ENCODE measurements at places on chromosomes 11 and 22.

DNA sequence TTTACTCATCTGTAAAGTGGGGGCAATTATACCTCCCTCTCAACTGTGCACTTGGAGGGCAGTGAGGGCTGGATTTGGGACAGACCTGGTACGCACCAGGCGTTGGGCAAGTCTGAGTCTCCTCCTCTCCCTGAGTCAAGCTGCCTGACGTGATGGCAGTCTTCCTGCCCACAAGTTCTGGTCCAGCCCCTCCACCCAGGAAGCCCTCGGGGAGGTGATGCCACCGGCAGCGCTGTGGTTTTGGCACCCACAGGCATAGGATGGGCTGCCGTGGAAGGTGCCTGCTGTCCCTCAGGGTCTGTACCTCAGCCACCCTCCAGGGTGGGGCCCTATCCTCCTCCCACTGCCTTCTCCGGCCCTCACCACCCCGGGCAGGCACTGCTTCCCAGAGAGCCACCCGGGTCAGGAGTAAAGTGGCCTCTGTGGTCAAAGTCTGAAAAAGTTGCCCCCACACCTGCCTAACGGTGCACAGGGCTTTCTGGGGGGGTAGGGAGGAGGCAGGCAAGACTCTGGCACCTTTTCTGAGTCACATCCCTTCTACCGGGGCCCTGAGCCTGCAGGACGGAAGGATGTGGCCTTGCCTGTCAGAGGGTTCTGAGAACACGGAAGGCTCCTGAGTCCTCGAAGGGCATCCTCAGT, 6.5 kb upstream of the APOBEC3H start:
- DNase-seq = peak; percentile 86

DNA sequence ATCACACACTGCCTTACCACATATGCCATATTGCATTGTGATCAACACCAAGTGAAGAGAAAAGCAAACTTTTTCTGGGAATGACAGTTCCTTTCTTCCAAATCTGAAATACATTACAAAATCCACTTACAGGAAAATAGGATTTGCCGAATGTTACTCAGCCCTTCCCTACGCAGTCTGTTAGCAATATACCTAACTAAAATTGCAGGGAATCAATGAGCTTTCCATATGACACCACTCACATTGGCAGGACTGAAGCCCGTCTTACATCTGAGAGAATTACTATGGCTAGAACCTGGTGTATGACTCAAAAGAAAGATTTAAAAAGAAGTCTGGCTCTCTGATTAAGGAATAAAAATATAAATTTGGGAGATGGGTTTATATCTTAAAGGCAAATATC, 136.0 kb downstream of the LRRC4C start:
- DNase-seq = no peak

- no peak for DNase-seq
Measured at GRCh38 chr11:65645710-65646109, 7.8 kb downstream of the SIPA1 start.

- DNase-seq = no peak
Measured at GRCh38 chr22:27440304-27440865, 361.2 kb downstream of the MN1 start.

DNA sequence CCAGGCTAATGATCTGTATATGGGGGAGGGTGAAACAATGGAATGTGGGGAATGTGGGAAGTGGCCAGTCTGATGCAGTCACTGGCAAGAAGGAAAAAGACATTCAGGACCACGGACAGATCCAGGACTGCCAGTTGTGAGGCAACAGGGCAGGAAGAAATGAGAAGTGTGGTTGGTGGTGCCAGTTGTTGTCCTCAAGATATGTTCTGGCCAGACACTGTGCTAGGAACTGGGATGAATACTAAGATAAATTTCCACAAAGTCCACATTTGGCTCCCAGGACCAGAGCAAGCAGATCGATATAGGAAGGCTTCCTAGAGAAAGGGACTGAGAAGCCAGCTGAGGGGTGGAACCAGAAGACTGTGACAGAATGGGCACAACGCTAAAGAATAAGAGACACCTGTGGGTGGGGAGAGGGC, 6.8 kb upstream of the TPBGL start:
- DNase-seq = no peak

DNA sequence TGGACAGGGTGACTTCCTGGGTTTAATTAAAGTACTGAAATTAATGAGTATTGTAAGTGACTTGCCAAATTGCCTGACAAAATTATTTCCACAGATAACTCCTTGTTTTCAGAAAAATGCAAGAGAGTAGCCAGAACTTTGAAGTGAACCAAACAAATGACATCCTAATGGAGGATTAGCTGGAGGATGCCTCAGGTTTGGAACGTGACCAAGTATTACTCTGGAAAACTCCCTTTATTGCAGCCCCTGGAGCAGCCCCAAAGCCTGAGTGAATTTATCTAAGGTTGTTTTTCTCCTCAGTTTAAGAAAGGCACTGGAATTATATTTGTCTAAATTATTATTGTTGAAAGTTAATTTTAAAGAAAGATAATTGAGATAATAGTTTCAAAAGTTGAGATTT, 343.6 kb upstream of the MTNR1B start:
- DNase-seq = no peak

- DNase-seq = no peak
Measured at GRCh38 chr11:103035791-103036434, 56.0 kb downstream of the DCUN1D5 start.

DNA sequence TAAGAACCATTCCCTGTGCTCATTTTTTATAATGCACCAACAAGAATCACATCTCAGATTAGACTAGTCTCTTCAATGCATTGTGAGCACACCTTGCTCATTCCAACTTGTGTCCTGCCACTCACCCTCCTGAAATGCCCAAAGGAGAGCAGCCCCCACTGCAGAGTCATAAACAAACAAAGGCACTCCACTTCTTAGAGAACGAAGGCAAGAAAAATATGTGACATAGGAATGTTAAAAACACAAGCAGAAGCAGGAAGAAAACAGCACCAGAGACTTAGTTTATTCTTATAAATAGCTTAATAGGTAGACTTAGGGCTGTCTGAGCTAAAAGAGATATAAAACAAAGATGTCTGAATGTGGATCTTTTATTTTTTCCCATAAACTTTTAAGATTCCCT, 57.2 kb downstream of the GUCY1A2 start:
- no peak for DNase-seq

DNA sequence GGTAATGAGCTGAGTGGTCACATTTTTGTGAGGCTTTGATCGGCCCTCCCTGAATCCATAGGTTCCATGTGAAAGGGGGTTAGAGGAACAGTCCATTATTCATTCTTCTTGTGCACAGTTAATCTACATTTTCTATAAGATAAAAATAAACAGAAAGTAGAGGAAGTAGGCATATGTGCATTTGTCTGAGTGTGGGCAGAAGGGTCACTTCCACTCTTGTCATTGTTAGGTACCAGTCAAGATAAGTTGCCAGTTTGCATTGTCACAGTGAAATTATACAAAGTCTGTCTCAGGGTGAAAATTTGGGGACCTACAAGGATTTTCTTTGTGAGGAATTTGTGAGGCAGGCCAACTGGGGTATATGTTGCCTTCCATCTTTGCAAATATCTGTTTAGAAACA, 4.6 kb upstream of the APOL4 start:
- no peak for DNase-seq

- no peak for DNase-seq
Measured at GRCh38 chr11:122917311-122917710, 34.8 kb downstream of the JHY start.

Data from stimulated activated CD8-positive, alpha-beta memory T cell treated with anti-CD3 and anti-CD28 coated beads, Interleukin-15, amount 100 ng/mL, for 48 hours (primary cell).